ENCODE measurements at places on chromosomes 5 and 9.

GRCh38 chr9:129415942-129416651 lies 204.8 kb downstream of the C9orf50 start:
- DNase-seq = no peak

- no peak for DNase-seq
These were observed 6.4 kb upstream of the EEIG1 start for GRCh38 chr9:127987103-127987614.

DNA sequence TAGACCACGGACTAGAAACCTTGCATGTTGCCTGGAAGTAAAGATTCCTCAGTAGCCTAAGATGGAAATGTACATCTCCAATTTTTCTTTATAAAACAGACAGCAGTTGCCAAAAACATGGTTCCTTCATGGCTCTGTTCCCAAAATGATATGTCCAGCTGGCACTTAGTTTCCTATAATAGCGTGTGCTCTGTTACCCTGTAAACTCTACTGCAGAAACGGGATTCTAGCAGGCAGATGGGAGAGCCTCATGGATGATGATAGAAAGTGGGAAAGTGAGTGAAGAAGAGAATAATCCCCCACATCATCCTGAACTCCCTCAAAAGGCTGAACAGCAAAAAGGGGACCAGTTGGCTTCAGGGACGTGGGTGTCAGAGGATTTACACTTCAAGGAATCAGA lies 118.2 kb downstream of the FRMD3 start:
- no peak for DNase-seq

- DNase-seq = no peak
These were observed 563 bp downstream of the SNAPC4 start for GRCh38 chr9:136399176-136400037.

DNA sequence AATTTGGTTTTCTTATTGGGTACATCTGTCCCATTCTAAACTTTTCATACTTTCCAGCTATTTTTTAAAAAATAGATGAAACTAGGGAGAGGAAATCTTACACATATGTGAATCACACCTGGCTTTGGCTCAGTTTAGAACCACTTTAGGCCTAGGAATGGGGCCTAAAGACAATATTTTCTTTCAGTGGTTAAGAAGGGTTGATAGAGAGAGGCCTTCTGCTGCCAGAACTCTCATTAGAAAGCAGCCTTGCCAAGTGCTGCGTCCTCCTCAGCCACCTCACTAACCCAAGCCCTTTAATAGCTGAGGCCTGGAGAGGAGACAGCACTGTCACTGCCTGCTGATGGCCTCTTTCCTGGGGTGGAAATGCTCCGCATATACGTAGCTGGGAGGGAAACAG lies 167.5 kb downstream of the SAXO1 start:
- DNase-seq = no peak

- DNase-seq = no peak
These were observed 22.1 kb downstream of the URM1 start for GRCh38 chr9:128393145-128393775.

DNA sequence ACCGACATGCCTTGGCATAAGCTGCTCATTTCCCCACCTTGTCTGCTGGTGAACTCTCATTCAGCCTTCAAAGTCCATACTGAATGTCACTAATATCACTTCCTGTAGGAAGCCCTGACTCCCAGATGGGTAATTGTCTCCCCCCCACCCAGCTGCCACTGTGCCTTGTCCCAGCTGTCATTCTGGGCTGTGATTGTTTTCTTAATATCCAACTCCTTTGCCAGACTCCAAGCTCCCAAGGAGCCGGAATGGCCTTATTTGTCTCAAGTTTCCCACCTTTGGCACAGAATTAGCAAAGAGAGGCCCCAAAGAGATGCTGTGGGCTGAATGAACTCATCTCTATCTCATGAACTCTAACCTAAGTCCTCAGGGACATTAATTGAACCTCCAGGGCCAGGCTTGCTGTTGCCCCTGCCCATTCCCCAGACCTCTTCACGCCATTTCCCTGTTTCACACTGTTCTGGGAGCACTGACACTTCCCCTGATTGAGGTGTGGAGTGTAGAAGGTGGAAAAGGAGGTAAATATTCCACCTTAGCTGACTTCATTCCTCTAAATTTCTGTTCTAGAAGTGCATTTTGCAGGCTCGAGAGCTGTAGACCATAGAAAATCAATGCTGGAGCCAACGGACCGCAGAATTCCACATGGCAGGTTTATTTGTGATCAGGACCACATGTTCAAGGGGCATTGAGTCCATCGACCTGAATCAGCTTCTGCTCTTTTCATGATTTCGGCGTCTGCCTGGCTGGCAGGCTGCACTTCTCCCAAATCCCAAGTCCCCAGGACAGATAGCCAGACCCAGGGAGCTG lies 4.9 kb upstream of the SH3PXD2B start:
- no peak for DNase-seq

- no peak for DNase-seq
These were observed 77.0 kb upstream of the ZFAND5 start for GRCh38 chr9:72441848-72442607.

DNA sequence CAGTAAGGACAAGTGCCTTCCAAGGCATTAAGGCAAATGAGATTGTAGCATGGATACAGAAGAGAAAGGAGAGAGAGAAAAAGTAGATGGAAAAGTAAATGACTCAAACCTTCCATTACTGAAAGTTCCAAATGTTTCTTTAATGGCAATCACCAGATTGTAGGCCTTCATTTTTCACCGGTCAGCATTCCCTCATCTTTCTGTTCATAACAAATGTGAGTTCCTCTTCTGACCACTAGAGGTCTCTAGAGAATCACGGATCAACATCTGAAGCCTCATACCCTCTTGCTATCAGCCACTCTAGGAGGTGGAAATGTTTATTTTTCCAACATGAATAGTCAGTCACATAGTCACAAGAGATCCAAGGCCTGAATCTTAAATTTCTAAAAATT lies 73.6 kb upstream of the RPS23 start:
- peak; percentile 60 for DNase-seq

- DNase-seq = no peak
These were observed 62.5 kb upstream of the PLPP1 start for GRCh38 chr5:55597014-55597981.

GRCh38 chr9:98563988-98564387 lies 144.7 kb downstream of the GABBR2 start:
- DNase-seq = no peak

DNA sequence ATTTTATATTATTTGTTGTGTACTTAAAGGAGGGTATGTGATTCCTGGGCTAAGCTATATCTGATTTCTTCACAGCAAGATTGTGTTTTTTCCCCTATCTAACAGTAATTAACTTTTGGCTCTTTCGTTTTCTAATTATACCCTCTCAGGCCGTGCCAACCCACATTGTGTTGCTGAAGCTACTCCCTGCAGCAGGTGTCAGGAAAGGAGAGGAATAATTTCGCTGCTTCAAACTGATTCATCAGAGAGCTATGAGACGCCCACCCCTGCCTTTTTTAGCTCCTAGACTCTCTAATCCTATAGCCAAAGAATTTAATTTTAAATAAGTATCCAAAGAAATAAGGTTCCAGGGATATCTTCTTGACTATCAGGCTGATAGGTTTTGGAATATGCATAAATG lies 3.8 kb downstream of the CAVIN4 start:
- no peak for DNase-seq

- DNase-seq = no peak
These were observed 94.4 kb downstream of the GLDC start for GRCh38 chr9:6551136-6551535.

GRCh38 chr9:126612326-126612812 lies 1.4 kb upstream of the LMX1B start:
- DNase-seq = no peak

- no peak for DNase-seq
These were observed 153.3 kb downstream of the YIPF5 start for GRCh38 chr5:144017119-144017518.

DNA sequence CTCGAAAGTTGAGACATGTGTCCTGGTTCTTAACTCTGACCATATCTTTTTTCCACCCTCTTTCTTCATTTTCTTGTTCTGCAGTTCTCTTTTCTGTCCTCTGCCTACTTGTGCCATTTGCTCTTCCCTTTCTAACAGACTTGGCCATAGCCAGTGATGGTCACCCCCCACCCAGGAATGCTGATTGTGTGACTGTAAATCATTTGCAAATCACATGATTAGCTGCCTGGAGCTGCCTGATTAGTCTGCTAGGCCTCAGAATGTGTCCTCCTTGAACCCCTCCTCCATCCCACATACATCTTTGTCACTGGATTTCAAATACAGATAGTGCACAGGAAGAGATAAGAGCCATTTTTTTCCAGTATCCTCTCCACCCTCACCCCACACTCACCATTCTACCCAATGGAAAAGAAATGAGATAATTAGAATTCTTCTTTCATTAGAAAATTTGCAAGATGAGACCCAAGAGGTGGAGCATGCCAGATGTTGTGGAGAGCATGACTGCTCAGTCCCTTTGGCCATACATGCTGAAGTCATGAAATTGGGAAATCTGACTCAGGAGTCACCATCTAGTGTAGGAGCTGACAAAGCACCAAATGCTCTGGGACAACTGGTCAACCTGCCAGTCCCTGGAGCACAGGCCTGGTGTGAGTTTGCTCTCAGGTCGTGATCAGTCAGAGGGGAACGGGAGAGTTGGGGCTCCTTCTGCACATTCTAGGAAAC lies 538.2 kb downstream of the CCDC171 start:
- no peak for DNase-seq

DNA sequence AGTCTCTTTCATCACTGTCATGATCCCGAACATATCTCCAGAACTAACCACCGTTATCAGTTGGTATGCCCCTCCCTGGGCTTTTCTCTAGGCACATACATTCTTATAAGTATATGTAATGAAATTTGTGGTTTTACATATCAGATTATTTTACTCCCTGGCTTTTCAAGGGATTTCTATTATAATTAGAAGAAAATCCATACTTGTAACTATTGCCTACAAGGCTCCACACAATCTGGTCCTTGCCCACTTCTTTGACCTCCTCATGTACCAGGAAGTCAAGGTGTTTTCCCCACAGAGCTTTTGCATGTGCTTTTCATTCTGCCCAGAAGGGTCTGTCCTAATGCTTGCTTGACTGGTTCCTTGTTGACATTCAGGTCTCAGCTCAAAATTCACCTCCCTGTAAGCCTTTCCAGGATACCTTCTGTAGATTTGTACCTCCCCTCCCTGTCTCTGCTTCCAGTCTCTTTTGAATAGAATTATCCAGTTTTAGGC lies 33.6 kb upstream of the HSD17B4 start:
- no peak for DNase-seq

DNA sequence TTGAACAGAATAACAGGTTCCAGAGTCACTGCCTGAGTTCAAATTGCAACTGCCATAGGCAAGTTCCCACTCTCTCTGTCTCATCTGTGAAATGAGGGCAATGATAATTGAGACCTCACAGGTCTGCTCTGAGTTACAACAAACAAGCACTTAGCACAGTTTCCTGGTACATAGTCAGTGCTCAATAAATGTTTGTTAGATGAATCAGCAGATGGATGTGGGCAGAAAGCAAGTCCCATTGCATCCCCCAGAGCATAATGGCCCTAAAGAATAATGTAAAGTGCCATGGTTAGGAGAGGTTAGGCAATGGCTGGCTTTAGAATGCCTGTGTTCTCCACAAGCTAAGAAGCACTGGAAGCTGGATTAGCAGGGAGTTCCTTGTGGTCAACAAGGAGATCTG lies 136.5 kb upstream of the LARP1 start:
- DNase-seq = no peak

- DNase-seq = no peak
These were observed 41.5 kb downstream of the DCP2 start for GRCh38 chr5:113017881-113018635.

DNA sequence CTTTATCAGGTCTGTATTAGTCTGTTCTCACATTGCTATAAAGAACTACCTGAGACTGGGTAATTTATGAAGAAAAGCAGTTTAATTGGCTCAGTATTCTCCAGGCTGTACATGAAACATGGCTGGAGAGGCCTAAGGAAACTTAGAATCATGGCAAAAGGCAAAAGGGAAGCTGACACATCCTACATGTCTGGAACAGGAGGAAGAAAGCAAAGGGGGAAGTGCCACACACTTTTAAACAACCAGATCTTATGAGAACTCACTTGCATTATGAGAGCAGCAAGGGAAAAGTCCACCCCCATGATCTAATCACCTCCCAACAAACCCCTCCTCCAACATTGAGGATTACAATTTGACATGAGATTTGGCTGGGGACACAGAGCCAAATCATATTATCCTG lies 132.1 kb downstream of the PCSK1 start:
- DNase-seq = no peak

GRCh38 chr5:108727236-108727650 lies 20.5 kb upstream of the FER start:
- no peak for DNase-seq

GRCh38 chr5:143782588-143783386 lies 29.2 kb upstream of the HMHB1 start:
- DNase-seq = no peak

- DNase-seq = no peak
These were observed 107.5 kb downstream of the CDH18 start for GRCh38 chr5:19880458-19880857.

DNA sequence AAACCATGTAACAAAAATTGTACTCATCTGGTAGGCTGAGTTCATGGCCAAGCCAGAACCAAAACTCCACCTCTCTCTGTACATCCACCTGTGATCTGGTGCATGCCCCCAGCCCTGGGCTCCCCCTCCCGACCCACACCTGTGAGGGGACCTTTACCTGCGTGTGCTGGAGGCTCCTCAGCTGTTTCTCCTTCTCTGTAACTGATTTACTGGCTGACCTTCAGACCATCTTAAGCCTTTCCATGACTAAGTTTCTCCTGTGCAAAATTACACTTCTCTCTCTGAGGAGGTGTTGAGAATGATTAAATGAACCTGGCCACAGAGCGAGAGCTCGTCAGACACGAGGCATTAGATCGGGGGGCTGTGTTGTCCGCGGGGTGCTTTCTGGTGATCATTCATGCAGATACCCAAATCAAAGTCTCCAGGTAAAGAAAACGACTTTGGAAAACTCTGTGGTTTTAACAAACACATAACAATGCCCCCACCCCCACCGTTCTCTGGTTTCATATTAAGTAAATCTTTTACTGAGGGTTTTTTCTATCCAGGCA lies 136.4 kb downstream of the SEMA5A start:
- no peak for DNase-seq

DNA sequence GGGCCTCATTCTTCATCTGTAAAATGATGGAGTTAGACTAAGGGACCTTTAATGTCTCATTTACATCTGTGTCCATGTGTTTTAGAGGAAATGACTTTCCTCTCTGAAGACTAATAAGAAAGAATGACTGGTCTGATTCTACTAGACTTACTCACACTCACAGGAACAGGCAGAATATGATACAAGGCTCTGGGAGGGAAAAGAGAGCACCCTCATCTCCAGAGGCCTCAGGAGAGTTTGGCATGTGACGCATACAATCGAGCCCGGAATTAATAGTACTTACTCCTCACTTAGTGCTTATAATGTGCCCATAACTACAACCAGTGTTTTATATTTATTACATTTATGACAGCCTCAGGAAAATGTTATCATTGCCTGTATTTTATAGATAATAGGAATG lies 608.7 kb downstream of the KCTD16 start:
- DNase-seq = no peak

- no peak for DNase-seq
These were observed 18.9 kb downstream of the DPYSL3 start for GRCh38 chr5:147490989-147491388.

Data from Jurkat, Clone E6-1 (cell line).